ENCODE measurements at places on chromosomes 16 and 17.

GRCh38 chr16:19639986-19640421 is 78.0 kb downstream of the KNOP1 start:
- DNase-seq: no peak

GRCh38 chr17:77802811-77803220 is 155.7 kb upstream of the TNRC6C start:
- DNase-seq: no peak

- peak; percentile 93 for DNase-seq
These were observed at the start of gene BCAS3 for GRCh38 chr17:60677308-60678117. Gene BCAS3, plus strand, starts transcription at chr17:60677851.

DNA sequence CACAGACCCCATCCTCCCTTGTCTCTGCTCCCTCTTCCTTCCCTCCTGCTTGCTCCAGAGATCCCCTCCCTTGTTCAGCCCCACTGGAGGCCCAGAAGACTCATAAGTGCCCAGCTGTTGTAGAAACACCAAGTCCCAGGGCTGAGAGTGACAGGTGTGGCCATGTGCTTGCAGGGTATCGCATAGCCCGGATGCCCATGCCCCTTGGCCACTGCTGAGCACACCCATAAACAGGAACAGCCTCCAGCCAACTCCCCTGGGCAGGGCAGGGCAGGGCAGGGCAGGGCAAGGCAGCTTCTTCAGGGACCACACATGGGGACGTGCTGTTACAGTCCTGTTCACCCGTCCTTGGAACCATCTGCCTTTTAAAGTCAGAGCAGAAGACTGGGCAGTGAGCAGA is 2.0 kb downstream of the CACNG1 start:
- no peak for DNase-seq

DNA sequence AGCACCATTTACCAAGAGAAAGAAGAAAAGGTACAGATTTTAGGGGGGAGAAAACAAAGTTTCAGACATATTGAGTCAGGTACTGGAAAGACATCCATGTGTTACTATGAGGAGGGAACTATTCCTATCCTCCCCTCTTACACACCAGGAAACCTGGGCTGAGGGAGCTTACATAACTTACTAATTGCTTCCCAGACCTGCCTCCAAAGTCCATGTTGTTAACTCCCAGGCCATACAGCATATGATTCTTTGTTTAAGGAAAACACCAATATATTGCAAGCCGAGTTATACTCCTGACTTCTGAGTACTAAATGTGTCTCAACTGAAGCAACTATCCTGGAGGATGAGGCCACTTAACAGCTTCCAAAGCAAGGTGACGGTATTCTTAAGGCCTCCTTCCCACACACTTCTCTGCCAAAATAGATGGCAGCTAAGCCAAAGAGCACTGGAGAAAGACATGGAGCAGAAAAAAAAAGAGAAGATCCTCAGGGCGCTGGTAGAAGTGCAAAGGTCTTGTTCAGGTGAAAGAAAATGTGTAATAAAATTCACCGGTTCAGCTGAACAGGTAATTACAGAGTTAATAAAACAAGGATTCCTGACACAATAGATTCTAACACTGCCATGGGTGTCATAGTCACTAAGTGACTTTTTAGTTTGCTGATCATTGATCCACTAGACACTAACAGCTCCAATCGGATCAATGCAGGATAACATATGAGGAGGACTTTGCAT is 151.1 kb downstream of the SKAP1 start:
- DNase-seq: no peak

- DNase-seq: no peak
These were observed 26.6 kb downstream of the LIG3 start for GRCh38 chr17:35006961-35007360.

- DNase-seq: no peak
These were observed 26.8 kb upstream of the PRKCA start for GRCh38 chr17:66275651-66276050.

DNA sequence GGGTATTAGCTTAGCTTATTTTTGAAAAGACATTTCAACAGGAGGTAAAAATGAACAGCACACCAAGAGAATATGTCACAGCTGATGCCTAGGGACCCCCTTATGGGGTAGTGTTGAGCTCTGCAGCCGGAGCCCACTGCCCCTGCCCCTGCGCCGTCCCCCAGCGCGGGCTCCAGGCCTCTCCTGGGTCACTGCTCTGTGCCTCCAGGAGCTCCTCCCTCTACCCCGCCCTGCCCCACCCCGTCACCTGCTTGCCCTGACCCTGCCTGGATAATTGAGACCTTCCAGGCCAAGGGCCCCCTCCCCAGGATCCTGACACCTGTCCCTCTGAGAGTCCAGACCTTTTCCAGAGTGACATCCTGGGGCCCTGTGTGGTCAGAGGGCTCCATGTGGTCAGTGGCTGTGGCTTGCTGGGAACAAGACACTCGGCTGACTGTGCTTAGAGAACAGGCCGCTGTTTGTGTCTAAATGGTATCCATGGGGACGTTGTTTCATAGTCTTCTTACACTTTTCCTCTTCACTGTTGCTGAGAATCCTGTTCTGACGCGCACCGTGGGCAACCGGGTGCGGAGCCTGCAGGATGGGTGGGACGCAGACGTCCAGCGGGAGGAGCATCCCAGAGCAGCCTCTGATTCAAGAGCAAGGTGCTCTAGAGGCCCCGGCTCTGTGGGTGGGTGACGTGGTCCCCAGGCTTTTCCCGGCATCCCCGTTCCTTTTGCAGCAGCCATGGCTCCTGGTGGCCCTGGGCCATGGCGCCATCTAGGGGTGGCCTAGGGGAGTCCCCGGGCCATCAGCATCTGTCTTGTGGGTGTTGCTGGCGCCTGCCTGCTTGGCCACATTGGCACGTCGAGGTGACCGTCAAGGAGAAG is 20.0 kb upstream of the WFIKKN1 start:
- peak; percentile 30 for DNase-seq

GRCh38 chr17:6098823-6099180 is 28.6 kb downstream of the WSCD1 start:
- no peak for DNase-seq

- DNase-seq: no peak
These were observed 23.4 kb downstream of the LMF1 start for GRCh38 chr16:947255-947921.

DNA sequence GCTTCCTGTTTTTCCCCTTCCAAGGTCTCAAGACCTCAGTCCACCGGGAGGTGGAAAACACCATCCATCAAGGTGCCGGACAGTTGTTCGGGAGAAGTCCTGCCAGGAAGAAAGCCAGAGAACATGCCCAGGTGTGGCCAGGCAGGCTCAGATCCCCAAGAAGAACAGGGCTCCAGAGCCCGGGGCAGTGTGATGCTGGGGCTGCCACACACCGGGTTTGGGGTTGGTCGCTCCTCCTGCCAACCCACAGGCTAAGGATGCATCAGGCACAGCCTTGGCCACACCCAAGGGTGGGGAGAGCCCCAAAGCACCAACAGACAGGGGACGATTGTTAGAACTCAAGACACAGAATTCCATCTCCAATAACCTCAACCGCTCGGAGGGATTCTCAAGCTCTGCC is 19.7 kb downstream of the ZFHX3 start:
- no peak for DNase-seq

DNA sequence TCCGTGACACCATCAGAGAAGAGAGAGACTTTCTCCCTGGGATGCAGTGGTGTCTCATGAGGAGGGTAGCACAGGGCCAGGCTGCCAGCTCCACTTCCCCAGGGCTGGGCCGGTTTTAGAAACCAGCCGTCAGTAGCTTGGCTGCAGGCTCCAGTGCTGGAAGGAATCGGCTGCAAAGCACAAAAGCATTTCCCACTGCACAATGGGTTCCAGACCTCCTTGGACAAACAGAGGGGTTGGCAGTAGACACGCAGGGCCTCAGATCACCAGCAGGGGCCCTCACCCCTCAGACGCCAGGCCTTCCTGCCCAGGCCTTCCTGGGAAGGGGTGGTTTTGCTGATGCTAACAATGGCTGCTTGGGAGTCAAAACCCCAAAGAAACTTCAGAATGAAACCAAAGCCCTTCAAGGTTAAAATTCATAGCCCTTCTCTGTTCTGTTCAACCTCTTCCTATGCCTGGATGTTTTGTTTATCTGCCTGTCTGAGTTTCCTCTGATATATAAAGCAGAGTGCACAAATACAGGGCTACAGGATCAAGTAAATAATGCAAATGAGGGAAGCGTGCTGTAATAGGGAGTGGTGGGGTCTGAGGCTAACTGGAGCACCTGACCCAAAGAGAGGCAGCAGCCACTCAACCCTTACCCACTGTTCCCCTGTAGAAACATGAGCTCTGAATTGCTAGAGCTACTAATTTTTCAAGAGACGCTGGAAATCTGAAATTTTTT is 26.2 kb downstream of the TEKT5 start:
- peak; percentile 5 for DNase-seq

GRCh38 chr16:49485663-49486062 is 112.1 kb downstream of the C16orf78 start:
- no peak for DNase-seq

DNA sequence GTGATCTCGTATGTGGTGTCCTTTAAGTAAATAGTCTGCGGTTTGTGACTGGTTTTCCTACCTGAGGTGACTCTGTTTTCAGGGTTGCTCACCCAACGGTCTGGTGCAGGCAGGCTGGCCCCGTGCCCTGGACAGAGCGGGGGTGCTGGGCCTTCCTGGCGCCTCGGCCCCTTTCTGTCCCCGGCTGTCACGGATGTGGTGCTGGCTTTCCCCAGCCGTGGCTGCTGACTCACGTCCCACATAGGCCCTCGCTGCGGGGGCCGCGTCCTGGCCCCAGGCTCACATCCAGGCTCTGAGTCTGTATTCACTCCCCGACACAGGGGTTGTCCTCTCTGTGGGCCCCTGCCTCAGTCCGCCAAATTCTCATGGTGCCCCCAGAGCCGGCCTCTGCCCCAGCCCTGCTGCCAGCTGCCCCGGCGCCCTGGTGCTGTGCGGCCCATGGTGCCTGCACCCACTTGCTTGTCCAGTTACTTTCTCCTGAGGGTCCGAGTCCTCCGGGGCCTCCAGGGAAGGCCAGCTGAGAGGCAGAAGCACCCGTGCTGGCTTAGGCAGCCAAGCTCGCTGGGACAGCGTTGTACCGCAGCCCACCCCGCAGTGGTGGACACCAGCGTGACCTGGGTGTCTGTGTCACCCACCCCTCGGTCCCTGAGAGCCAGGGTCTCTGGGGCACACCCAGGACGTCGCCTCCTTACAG is 5.9 kb downstream of the CHMP6 start:
- no peak for DNase-seq

GRCh38 chr17:58991718-58992331 is 114.9 kb downstream of the TRIM37 start:
- DNase-seq: no peak

DNA sequence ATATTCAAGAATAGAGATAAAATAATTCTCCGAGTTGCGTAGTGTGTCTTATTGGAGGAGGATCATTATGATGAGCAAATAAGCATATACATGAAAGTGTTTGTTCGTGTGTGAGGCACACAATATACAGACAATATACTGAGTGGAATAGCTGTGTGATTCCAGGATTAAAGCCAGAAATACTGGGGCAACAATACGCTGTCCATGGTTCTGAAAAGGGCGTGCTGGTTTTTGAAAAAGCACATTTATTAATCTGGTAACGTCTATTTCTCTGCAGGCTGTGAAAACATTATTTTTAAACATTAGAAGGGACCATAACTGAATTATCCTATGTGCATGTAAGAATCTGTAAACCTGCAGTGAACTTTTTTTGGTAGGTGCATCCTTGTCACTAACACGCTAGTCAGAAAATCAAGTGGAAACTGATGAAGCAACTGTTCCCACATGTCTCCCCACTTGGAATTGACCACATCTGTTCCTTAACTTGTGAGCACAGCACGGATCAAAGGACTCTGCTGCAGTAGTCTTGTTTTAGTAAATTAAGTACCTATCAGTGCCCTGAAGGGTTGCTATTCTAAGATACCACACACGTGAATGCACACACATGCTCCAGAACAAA is 346.0 kb downstream of the GRIN2A start:
- no peak for DNase-seq

GRCh38 chr16:1642148-1642547 is 30.0 kb downstream of the CRAMP1 start:
- DNase-seq: no peak

DNA sequence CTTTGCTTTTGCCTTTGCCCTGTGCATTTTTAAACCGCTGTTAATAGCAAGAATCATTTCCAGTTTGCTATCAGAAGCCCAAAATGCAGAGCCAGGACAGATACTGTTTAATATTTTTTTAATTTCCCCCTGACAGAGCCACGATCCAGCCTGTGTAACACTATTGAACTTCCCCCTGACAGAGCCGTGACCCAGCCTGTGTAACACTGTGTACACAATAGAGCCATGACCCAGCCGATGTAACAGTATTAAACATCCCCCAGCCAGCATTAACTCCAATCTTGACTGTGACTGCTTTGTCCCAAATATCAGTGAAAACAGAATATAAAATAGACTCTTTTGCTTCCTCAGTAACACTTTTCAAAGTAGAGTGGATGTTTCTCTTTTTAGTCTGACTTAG is 607.9 kb upstream of the CDH5 start:
- DNase-seq: no peak

- no peak for DNase-seq
These were observed 765 bp downstream of the MYO18A start for GRCh38 chr17:29179232-29180033.

DNA sequence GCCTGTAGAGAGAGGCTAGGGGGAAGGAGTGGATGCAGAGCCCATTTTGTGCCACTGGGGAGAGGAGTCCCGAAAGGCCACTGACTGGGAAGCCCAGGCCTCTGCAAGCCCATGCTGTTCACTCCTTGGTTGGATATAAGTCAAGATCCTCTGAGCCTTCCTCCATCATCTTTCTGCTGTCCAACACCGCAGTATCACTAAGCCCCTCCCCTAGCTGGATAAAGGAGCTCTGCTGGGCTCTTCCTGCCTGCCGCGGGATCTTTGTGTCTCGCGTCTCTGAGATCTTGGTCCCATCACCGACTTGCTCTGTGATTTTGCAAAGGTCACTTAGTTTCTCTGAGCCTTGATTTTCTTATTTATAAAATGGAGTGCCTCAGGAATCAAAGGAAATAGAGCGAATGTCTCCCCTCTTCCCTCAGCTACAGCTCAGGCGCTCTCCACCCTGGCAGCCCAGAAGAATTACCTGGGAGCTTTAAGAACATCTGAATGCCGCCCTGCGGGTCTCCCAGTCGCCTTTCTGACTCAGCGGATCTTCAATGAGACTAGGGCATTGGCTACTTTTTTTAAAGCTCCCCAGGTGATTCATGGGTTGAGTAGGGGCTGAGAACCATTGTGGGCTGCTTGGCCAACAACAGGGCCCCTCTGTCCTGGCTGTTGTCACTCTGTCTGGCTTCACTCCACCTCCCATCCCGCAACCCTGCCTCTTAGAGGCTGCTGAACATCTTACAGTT is 25.2 kb upstream of the TMEM220 start:
- DNase-seq: no peak

- DNase-seq: no peak
These were observed 787 bp downstream of the AMDHD2 start for GRCh38 chr16:2520784-2521531.

- DNase-seq: no peak
These were observed 1.7 kb upstream of the MAZ start for GRCh38 chr16:29804455-29805231.

DNA sequence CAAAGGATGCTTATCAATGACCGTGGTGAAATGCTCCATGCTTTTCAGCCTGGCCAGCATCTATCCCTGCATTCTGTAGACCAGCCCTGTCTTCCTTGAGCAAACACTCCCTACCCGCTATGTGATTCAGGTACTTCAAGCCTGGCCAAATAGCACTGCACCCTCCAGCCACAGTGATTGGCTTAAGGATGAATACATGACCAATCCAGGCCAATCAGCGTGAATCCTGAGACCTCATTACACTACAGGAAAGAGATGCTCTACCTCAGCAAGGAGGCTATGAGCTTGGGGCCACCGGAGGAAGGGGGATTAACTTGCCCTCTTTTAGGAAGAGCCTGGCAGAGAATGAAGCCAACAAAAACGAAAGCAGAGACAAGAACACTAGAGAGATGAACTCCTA is 162.5 kb downstream of the ZNF423 start:
- no peak for DNase-seq

GRCh38 chr16:89193576-89194293 is 6.6 kb downstream of the SLC22A31 start:
- no peak for DNase-seq
